ENCODE measurements at places on chromosomes 11 and 22.

DNA sequence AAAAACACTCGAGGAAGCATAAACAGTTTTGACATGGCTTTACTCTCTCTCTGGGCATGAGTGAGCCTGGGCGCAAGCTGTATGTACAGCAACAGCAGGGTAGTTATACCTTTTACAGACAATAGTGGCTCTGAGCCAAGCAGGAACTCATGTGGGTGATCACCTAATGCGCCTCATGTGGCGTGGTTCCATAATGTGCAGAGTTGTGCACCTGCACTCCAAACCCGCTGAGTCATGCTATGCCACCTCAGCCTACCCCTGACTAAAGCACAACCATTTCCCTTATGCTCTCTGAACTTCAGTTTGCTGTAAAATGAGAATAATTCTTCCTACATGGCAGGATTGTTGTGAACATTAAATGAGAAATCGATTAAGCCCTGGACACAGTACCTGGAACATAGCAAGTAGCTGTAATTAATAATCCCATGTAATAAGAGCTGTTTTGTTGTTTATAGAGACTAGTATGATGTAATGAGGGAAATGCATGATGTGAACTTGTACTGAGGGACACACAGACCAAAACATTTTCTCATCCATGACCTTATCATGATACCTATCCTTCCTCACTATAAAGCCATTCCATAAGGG, 71.6 kb downstream of the CCDC34 start:
- no peak for DNase-seq

GRCh38 chr11:67449116-67449844, 3.2 kb downstream of the GPR152 start:
- DNase-seq = no peak

DNA sequence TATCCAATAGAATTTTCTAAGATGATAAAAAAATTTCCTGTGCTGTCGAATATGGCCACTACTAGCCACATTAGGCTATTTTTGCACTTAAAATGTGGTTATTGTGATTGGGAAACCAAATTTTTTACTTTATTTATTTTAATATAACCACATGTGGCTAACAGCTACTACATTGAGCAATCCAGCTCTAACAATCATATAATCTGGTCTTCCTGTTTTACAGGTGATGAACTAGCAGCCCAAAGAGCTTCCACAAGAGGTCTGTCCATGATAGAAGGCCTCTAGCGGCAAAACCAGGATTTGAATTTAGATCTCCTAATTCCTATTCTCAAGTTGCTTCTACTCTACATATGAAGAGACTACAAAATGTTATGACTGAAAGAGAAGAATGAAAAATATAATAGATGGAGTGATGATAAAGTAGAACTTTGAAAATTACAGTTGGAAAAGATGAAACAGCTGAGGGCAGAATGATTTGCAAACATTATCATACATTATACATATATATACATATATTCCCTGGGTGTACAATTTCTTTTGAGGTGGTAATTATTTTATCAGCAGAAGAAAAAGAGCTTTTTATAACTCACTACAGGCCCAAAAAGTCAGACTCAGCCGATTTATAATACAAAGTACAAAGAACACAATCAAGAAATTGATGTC, 363.5 kb upstream of the PITPNB start:
- DNase-seq = no peak

GRCh38 chr11:56624661-56625110, 10.0 kb upstream of the OR5M1 start:
- DNase-seq = no peak

GRCh38 chr11:131560287-131560686, 189.9 kb downstream of the NTM start:
- DNase-seq = no peak

DNA sequence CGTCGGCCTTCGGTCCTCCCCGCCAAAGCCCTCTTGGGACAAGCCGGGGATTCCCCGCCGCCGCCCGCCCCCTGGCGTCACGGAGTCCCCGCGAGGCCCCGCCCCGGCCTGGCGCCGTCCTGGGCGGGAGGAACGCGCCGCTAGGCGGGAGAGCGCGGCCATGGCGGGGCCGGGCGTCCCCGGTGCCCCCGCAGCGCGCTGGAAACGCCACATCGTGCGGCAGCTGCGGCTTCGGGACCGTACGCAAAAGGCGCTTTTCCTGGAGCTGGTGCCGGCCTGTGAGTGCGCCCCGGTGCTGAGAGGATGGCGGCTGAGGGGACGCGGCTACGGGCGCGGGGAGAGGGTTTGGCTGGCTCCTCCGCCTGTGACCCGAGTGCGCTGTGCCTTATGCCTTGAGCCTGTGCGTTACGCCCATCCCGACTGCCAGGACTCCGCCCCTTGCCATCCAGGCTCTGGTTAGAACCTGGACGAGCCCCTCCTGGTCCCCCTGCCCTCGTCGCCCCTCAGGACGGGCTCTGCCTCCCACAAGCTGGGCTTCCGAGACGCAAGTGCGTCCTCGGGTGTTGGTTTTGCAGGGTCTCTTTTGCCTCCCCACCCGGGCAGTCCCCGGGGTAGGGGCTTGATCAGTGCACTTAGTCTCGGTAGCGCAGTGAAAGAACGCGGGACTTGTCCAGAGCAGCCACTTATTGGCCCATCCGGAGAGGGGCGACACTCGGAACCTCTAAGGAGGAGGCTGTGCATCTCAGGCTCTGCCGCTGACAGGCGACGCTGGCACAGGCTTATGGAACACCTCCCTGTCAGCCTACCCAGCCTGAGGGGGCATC, at the start of gene ATG16L2:
Gene ATG16L2, plus strand, starts transcription at position 126 of the 824 bp plus-strand sequence. Its CDS starts 35 bp downstream, at position 161.
- peak; percentile 93 for DNase-seq

- DNase-seq = no peak
Measured at GRCh38 chr22:39627865-39628562, 57.5 kb downstream of the CACNA1I start.

GRCh38 chr11:36131721-36132397, 157.4 kb downstream of the COMMD9 start:
- DNase-seq = no peak

DNA sequence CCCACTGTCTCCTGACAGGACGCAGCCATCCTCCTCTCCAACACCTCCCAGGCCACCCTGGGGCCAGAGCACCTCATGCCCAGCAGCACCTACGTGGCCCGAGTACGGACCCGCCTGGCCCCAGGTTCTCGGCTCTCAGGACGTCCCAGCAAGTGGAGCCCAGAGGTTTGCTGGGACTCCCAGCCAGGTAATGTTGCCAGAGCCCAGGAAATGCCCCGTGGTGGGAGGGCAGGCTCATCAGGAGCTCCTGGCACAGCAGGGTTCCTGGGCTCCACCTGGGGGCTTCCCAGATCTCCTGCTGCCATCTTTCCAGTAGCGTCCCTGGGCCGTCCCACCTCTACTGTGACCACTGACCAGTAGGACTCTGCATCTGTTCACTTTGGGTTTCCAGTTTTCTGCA, 16.2 kb downstream of the CSF2RB start:
- no peak for DNase-seq

GRCh38 chr22:44625981-44626687, 75.9 kb upstream of the PRR5 start:
- DNase-seq = peak; percentile 79

GRCh38 chr11:106152824-106153223, 75.4 kb downstream of the AASDHPPT start:
- DNase-seq = no peak

- DNase-seq = no peak
Measured at GRCh38 chr11:10058356-10058755, 235.7 kb downstream of the SBF2 start.

GRCh38 chr22:29265929-29266328, 1.9 kb downstream of the RHBDD3 start:
- DNase-seq = peak; percentile 9

DNA sequence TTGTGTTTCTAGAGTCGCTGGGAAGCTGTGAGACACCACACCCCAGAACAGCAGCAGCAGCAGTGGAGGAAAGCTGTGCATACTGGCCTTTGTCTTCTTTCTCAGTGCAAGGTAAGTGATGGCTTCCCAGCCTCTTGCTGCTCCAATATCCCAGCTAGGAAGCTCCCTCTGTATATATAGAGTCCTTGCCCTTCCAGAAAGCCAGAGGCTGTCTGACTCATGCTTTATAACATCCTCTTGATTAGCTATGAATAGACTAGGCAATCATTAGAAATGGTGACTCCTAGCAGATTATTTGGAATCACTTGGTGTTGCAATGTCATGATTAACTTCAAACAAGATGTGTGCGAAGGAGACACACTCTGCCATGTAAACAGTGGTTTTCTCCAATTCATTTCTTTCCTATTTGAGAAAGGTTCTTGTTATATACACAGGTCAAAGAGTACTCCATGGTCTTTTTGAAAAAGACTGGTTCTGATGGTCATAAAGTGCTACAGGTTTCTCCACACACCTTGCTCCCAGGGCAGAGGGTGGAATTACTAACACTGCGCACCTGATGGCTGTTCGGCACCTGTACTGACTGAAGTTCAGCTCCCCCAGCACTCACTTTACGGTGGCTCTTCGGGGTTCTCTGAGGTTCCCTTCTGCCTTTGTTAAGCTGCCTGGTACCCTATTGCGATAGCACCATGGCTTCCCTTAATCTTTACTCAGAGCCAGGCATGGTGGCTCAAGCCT, at the start of gene MMP1:
Gene MMP1, minus strand, starts transcription at position 149 of the 735 bp plus-strand sequence. Its CDS starts 68 bp downstream, at position 81.
- DNase-seq = peak; percentile 66

DNA sequence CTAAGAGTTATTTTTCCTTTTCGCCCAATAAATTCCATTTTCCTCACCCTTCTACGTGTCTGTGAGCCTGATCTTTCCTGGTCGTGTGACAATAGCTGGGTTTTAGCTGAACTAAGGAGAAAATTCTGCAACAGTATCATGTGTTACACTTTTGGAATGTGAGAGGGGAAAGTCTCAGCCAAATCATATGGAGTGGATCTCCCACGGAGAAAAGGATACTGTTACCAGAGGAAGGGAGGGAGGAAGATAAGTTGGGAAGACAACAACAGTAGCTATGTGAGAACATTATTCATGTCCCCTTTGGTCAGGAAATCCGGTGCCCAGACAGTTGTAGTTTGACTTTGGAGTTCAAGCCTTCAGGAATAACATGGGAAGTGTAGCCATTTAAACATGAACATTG, 584.0 kb upstream of the RAG2 start:
- no peak for DNase-seq

DNA sequence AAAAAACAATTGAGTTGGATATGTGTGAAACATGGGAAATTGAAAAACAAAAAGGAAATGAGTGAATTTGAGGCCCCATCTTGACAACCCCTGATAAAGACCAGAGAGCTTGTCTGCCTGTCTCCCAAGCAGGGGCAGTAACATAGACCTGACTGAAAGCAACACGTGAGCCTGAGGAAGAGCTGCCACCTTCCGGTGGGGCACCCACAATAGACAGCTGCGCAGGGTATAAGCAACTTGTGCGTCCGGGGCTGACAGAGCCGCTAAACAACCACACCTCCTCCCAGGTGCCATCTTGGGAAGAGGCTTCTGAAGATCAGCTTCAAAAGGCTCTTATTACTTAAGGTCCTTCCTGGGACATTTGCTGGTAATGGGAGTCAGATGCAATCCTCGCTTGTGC, 166.8 kb downstream of the NTM start:
- no peak for DNase-seq
